ENCODE measurements at places on chromosomes 5 and 9.

DNA sequence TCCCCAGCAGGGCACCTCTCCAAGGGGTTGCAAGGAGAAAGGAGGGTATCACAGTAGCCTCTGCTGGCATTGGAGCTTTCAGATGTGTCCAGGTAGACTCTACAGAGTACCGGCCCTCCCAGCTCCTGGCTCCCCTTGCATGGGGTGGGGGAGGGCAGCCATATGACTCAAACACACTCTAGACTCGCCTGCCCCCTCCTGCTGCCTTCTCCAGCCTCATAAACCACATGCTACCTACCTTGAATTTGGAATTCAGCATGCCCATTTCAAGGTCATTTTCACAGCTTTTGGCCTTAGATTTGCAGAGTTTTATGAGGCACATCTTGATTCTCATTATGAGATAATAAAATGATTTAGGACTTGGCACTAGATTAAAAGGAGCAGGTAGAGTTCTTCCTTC lies 32.8 kb upstream of the SMIM32 start:
- H3K27me3 ChIP-seq, result peaks cover 23% of the 10 kb centered on the region
- DNase-seq, result no peak
- no peak overlapping the region for H3K4me3 ChIP-seq

DNA sequence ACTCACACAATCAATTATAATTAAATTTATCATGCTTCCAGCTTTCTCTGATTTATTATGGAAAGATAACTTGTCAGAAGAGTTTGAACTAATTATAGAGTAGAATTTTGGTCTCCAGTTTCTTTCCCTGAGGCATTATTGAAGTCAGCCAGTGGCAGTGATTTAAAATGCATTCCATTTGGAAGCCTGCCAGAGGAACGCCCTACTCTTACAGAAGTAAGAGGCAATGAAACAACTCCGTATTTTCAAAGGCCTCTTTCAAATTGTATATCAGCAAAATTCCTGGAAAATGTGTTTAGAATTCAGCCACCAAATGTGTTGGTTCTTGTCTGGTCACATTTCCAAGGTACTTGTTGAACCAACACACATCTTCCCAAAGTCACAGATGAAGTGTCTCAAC lies 640.9 kb downstream of the SEMA5A start:
- no peak overlapping the region for H3K4me3 ChIP-seq
- no peaks in the 10 kb centered on the region for H3K4me1 ChIP-seq
- no peak overlapping the region for H3K27ac ChIP-seq
- DNase-seq, result no peak
- no peaks in the 10 kb centered on the region for H3K36me3 ChIP-seq

GRCh38 chr5:3801967-3802366 lies 206.3 kb downstream of the IRX1 start:
- H3K36me3 ChIP-seq, result no peaks in the 10 kb centered on the region
- DNase-seq, result no peak

- peaks cover 1% of the 10 kb centered on the region for H3K4me1 ChIP-seq
- no peak overlapping the region for H3K27ac ChIP-seq
- DNase-seq, result no peak
- H3K27me3 ChIP-seq, result no peaks in the 10 kb centered on the region
- no peaks in the 10 kb centered on the region for H3K36me3 ChIP-seq
These were observed 50.3 kb downstream of the HINT1 start for GRCh38 chr5:131114754-131115153.

DNA sequence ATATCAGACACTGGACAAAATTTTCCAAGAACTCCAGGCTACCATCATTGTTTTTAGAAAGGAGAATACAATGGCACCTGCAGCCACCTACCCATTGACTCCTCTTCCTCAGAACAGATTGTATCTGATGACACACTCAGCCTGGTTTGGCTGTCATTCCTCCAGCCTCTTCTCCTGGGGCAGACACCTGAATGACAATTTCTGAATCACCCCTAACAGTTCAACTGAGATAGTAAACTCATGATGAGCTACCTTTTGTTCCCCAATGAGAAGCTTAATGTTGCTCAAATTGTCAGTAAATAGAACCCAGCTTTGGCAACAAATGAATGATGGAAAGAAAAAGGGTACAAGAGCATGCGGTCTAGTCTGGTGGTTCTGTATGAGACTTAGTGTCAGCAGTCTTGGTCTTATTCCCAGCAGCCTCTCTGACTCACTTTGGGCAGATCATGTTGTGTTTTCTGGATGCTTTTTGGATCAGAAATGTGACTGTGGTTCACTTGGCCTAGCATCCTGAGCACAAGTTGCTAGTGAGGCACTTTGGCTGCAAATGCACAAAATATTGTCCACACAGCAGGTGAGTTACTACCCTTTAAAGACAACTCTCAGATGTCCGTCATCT lies 78.3 kb downstream of the MAMDC2 start:
- H3K4me1 ChIP-seq, result no peaks in the 10 kb centered on the region
- H3K4me3 ChIP-seq, result no peak overlapping the region
- DNase-seq, result no peak

DNA sequence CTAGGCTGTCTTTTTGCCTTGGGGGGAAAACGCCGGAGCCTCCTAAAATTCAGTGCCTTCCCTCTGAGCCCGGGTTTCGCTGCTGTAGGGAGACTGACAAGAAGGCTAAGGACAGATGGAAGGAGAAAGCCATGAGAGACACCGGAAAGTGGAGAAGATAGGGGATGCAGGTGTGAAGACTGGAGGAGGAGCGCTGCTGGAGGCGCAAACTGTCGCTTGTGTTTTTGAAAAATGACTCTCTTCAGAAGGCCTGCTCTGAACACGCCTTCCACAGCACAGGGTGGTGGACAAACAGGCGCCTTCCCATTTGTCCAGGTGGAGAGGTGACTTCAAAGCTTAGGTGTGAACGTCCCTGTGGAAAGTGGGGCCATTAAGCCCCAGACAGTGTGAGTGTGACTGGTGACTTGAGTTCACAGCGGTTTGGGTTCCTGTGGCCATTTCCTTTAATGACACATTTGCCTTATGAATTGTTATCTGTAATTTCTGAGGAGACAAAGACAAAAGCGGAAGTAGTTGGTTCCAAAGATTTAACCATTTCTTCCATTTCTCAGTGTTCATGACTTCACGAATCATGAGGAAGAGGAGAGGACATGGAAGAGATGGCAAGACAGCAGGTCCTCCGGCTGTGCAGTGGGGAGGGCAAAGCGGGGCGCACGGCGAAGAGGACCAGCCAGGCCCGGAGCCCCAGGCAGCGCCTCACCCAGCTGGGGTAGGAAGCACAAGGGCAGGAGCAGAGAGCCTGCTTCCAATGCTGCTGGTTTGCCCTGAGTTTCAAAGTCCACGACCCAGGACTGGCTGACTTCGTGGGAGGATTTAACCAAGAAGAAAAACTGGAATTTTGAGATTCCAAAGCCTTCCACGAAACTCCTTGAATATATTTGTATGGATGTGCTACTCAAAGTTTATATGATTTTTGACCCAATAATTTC lies 27.8 kb upstream of the SEMA4D start:
- no peak for DNase-seq
- H3K27ac ChIP-seq, result peak overlapping the region; percentile 27
- H3K4me3 ChIP-seq, result no peak overlapping the region
- H3K27me3 ChIP-seq, result no peaks in the 10 kb centered on the region
- H3K36me3 ChIP-seq, result no peaks in the 10 kb centered on the region

DNA sequence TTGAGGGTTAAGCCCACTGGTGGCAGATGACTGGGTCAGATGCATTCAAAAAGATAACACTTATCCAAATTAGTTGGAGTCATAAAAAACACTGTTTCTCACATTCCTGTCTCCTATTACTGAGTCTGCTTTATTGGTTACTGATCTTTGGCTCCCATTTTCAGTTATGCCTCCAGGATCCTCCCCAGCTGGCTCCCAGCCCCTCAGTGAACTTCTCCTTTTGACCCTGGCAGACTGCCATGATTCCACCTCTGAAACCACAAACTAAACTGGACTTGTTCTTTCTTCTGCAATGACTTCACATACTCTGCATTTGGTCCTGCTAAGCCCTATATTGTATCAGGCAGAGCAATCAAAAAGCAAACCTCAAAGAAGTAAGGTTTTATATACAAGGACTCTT lies 860.8 kb upstream of the DMAC1 start:
- no peaks in the 10 kb centered on the region for H3K36me3 ChIP-seq
- no peaks in the 10 kb centered on the region for H3K27me3 ChIP-seq
- H3K4me1 ChIP-seq, result peaks cover 10% of the 10 kb centered on the region
- H3K27ac ChIP-seq, result no peak overlapping the region

All from stimulated activated naive B cell treated with anti-CD40 and anti-IgM and Interleukin-4, amounts not matched to agents 10 μg/mL and 1 μg/mL and 100 μg/mL, for 72 hours (primary cell).